ENCODE measurements at places on chromosomes 12 and 14.

- no peak for DNase-seq
These were observed 130.3 kb downstream of the TMEM30B start for GRCh38 chr14:61150851-61151250.

GRCh38 chr14:67257906-67258305 lies 16.7 kb downstream of the PALS1 start:
- no peak for DNase-seq

GRCh38 chr14:55771242-55771981 lies 191.4 kb downstream of the KTN1 start:
- no peak for DNase-seq

DNA sequence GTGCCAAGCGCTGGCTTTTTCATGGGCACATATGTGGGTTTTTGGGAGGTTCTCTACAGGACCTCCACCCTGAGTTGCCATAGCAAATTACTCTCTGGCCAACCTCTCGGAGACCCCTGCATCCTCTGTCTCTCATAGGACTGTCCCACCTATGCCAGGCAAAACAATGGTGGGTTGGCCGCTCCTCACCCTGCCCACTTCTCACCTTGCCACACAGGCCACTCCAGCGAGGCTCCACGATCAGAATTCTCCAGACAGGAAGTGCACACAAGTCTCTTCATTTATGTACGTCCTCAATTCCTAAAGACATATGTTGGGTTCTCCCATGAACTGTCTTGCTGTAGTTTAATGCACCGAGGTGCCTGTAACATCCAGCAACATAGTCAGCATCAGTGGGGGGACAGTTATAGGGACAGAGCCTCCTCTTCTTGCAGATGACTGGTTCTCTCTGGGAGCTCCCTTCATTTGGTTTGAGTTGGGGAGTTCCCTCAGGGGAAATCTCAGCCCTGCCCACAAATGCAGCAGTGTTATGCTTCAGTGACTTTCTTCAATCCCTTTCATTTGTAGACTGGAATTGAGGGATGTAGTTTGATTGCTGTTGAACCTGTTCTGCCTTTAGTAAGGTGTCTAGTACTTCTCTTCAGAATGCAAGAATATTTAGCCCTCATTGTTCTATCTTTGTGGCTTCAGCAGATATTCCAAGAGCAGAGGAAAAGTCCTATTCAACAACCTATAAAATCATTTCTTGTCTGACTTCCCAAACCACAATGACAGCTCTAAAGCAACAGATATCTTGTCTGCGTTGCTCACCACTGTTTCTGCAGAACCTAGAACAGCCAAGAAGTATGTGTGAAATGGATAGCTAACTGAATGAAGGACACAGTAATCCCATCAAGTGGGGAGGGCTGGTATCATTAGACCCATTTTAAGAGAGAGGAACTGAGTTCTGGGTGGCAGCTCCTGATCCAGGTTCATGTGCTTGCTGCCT lies 2.8 kb upstream of the LTBP2 start:
- DNase-seq: peak; percentile 9

GRCh38 chr14:23557521-23557920 lies 1.4 kb downstream of the THTPA start:
- no peak for DNase-seq

DNA sequence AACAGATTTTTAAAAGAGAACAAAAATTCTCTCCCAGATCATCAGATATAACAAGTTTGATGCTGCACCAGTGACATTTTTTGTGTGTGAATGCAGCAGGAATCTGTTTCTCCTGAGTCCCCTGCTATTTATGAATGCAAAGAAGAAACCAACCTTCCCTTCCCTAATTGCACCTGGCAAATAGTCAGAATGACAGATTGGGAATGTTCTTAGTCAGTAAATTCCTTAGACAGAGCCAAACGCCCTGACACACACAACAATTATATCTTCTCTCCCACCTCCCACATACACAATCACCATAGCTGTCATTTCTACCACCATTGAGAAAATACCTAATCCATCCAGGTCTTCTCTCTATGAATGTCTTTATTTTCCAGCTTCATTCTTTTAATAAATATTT lies 174.4 kb downstream of the ALG10B start:
- no peak for DNase-seq

GRCh38 chr14:98959958-98960616 lies 311.9 kb downstream of the BCL11B start:
- no peak for DNase-seq

GRCh38 chr12:90337018-90337417 lies 618.0 kb downstream of the CCER1 start:
- DNase-seq: no peak

DNA sequence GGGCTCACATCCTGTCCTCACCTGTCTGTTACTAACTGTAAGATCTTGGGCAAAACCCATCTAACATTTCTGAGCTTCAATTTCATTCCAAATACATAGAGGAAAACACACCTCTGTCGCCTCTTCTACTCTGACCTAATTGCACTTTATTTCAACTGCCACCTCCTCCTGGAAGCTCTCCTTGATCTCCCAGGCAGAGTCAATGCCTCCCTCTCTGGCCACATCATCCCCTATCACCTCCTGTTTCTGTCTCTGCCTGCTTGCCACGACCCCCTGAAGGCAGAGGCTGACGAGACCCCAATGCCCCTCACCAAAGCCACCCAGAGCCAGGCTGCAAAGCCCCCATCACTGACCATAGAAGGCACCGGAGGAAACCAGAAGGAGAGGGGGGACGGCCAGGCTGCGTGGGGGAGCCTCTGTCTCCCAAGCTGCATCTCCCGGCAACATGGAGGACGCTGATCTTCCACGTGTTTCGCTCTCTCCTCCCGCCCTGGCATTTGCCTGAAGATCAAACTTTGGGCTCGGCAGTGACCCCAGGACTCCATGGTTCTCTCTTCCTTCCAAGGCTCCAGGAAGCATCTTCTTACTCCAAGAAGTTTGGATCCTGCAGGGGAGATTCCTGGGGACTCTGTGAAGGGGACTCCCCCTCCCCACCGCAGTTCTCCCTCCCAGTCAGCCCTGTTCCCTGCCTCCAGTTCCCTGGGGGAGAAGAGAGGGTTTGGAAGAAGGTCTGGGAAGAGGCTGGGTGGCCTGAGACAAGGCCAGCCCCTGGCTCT lies 50.1 kb upstream of the BCL11B start:
- no peak for DNase-seq

DNA sequence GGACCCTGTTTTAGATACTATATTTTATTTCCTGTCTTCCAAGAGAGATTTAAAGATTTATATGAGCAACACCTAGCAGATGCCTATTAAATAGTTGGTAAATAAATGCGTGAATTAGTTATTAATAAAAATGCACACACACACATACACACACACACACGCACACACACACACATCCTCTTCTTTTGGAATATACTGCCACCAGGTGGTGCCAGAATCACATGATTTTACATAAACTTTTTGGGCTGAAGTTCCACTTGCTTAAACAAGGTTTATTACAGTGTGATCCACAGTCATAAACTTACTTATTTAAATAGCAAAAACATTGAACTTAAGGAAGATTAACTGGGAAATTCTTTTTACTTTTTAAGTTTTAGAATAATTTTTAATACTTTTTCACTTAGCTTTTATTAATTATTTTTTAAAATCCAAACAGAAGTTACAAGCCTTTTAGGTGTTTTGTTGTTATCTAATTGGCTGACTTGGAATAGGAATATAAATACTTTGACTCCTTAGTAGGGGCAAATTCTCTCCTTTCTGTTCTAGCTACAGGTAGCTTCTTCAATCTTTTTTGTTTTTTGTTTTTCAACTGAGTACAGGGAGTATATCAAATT lies 17.5 kb downstream of the RAD51B start:
- DNase-seq: peak; percentile 68

Measured in NCI-H1417 (cell line).